ENCODE measurements at places on chromosomes 1 and 21.

DNA sequence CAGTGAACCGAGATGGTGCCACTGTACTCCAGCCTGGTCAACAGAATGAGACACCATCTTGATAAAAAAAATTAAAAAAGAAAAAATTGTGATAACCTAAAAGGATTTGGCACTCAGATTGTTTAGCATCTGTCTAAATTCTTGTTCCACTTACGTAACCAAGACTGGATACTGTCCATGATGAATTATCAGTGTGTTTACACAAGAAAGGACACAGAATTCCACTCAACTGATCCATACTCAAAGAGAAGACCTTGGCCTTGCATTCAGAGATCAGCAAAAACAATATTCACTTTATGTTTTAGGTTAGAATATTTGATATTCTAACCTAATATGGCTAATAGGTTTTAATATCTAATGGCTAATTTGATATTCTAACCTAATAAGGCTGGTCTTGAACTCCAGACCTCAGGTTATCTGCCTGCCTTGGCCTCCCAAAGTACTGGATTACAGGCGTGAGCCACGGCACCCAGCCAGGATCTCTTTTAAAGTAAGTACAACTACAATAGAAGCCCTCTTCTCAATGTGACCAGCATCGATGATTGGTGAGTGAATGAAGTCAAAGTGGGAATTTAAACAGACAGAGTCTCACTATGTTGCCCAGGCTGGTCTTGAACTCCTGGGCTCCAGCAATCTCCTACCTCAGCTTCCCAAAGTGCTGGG is 43.1 kb upstream of the COX20 start:
- no peak for DNase-seq

GRCh38 chr21:14099570-14099969 is 111.2 kb downstream of the LIPI start:
- no peak for DNase-seq

GRCh38 chr1:209770636-209771415 is 13.5 kb downstream of the C1orf74 start:
- no peak for DNase-seq

- no peak for DNase-seq
Measured at GRCh38 chr1:76687307-76688175, 179.7 kb upstream of the ST6GALNAC5 start.

GRCh38 chr21:29242201-29242600 is 56.5 kb upstream of the BACH1 start:
- no peak for DNase-seq

DNA sequence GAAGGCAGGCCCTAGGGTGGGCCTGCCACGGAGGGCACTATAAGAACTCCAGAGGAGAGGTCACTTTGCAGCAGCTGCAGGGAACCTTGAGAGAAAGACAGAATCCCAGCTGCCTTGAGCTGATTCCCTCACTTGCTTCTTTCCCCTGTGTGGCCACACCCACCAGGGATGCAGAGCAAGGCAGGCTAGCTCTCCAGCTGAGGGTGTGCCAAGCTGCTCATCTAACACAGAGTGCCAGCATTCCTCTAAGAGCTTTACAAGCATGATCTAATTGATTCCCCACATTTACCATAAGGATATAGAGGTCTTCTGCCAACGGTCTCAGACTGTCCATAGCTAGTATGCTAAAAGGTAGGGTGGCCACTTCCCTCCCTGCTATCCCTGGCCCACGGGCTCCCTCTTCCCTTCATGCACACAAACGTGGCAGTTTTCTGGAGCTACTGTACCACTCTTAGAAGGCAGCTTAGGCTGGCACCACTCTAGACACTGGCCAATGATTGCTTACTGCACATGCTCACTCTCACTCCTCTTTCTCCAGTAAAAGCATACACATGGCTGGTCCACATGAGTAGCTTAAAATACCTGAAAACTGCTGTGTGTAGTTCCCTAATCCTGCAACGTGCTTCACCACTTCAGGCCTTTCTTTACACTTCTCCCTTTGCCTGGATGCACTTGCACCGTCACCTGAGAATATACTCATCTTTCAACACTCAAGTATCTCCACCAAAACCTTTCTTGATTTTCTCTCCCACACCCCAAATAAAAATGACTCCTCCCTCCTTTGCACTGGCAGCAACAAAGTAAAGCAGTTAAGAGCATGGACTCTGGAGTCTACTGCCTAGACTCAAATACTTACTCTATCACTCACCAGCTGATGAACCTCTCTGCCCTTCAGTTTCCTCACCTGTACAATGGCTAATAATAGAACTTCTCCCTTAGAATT is 57.7 kb downstream of the DMAP1 start:
- DNase-seq = no peak

DNA sequence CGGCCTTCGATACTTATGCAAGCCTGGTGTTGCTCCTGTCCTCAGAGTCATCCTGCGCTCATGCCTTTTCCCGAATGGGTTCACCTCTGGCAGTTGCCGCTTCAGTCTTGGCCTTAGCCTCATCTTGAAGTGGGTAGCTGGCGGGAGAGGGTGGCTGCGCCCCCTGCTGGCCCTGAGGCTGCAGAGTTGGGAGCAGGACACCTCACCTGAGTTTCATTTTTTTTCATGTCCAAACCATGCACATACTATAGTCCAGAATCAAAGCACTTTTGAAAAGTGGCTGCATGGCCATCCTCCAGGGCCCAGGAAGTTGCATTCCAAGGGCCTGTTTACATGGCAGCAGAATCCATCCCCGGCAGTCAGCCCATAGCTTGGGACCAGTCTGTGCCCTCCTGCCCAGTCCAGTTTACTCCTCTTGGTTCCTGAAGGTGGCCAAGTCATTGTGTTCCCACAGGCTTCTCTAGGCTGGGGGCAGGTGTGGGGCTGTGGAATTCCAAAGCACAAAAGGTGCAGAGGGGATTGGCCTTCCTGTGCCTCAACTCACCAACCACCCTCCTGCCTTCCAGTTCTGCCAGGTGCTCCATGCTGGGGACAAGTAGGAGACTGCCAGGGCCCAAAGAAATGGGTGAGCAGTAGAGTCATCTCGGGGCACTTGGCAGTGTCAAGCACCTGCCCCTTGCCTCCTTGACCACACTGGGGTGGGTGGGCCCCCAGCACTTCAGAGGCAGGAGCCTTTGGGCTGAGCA is 44.0 kb downstream of the YARS1 start:
- DNase-seq = peak; percentile 31

- DNase-seq = no peak
Measured at GRCh38 chr21:45236481-45236880, 51.2 kb downstream of the POFUT2 start.

DNA sequence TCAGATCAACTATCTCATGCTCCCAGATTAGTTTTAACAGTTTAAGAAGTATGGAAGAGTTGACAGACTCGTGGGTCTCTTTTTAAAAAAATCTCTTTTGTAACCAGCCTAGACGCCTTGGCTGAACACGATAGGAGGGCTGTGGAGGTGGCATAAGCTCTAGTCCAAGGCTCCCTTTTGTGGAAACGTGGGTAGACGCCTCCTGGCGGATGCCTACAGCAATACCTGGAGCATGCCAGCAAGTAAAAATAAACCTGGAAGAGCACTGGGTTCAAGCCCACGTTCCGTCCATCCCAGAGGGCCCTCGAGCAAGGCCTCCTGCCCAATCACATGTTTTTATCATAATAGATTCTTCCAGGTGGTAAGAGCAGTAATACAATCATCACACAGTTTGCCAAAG is 87.9 kb downstream of the RGS7 start:
- DNase-seq = no peak

DNA sequence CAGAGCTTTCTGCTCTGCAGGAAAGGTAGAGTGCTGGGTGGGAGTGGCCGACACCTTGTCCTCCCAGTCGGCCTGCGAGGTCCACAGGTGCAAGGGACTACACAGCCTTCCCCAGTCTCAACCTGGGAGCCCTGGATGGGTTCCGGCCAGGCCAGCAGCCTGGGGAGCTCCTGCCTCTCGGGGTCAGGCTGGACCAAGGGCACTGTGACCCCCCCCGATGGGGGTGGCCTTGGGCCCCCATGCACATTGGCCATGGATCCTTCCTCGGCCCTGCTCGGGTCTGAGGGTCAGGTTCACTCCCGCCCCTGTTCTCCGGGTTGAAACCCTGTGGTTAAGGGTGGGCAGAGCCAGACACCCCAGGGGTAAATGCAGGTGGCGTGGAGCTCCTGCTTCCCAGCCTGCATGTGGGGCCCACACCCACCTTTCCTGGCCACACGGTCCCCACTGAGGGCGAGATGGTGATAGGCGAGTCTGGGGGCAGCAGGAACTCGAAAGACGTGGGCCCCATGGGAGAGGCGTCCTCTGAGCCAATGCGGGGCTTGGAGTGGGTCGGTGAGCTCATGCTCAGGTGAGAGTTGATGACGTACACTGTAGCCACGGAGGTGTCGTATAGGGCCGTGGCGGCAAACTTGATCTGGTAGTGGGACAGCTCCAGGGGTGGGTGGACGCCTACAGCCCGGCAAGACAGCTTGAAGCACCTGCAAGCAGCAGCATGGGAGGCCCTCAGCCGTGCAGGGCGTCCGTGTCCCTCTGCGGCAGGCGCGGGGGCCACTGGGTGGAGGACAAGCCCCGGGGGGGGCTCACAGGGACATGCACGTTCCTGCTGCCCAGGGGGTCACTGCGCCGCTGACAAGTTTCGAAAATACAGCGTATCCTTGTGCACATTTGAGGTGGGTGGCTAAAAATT is 10.8 kb upstream of the TMEM52 start:
- no peak for DNase-seq

DNA sequence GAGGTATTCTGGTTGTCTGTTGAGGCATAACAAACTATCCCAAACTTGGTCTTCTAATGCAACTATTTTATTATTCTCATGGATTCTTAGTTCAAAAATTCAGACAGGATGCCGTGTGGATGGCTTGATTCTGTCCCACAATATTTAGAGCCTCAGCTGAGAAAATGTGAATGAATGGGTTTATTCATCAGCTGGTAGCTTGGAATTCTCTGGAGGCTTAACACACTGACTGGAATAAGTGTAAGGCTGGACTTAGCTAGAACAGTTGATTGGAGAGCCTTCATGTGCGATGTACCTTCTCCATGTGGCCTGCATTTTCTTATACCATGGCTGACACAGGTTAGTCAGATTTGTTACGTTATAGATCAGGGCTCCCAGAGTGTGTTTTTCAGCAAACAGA is 30.8 kb downstream of the TNNI3K start:
- DNase-seq = no peak

- no peak for DNase-seq
Measured at GRCh38 chr1:192941722-192942411, 117.3 kb downstream of the UCHL5 start.

Measured in substantia nigra (tissue), 51 donors.